ENCODE measurements at places on chromosomes 11 and 22. TPM values are rescaled to one million over a fixed set of nuclear protein-coding genes. Genes with fewer than 3 reads are reported as not detected.

GRCh38 chr11:114219559-114220349 lies 76.4 kb upstream of the NNMT start:
- no peak for DNase-seq

DNA sequence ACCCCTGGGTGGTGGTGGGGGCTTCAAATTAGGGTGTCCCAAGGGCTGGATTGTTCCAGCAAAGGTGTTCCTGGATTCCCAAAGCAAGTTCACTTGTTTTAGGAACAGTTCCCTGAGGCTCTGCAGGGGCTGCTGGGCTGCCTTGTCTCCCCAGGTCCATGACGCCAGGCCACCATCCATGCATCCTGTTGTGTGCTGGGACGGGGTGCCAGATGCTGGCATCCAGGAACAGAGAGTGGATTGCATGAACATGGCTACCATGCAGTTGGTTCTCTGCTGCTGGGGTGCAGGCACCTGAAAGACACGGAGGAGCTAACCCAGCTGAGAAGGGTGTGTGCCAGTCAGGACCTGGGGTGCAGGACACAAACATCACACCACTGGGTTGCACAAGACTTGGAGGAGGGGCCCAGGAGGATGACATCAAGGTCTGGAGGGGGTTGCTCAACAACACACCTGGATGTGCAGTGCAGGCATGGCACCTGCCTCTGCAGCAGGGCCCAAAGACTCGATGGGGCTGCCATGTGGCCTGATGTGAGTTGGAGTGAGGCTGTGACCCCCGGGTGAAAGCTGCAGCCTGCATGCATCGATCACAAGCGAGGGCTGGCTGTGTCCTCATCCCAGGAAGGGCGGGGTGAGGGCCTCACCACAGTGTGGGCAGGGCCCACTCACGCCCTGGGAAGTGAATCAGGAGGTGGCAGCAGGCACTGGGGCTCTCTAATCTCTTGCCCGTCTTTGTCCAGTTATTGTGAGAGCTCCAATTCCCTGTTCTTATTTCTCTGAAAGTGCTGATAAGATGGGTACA lies 74.0 kb upstream of the CLDN5 start:
- DNase-seq = no peak

DNA sequence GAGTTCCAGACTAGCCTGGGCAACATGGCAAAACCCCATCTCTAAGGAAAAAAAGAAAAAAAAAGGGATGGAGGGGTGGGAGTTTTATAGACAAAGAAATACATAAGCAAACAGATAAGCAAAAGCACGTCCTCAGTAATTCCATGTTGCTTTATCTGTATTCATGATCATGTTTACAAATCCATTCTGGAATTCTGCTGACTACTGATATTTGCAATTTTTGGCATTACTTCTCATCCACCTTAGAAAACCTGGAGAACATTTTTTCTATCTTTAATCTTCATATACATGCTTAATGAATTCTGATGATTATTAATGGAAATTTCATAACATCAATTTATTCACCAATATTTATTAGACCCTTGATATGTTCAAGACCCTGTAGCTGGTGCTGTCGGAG lies 1.7 kb upstream of the FDX1 start:
- DNase-seq = no peak

GRCh38 chr22:47558828-47559700 lies 796.6 kb downstream of the TBC1D22A start:
- no peak for DNase-seq

GRCh38 chr11:109972181-109972715 lies 120.9 kb upstream of the ZC3H12C start:
- no peak for DNase-seq

Gene RFPL3
- total RNA-seq = not detected

Gene ART1
- total RNA-seq = 2.3 TPM

Gene GAS2L1
- 24.4 TPM for total RNA-seq

All from Right ventricle myocardium superior (tissue), 1 donor.